ENCODE measurements at places on chromosomes 3 and 15.

DNA sequence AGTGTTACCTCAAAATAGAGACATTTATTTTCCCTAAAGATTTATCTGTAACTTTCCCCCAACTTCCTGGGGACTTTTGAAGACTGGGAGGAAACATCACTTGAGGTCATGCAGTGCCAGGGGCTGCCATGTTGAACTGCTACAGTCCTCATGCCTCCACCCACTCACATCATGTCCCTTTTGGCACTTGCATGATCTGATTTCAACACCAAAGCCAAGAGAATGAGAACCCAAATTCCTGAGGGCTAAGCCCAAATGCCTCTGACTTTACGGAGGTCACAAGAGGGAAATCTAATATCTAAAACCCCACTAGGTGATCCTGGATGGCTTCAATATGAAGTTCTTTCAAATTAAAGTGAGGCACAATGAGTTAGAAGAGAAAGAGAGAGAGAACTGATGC lies 213.1 kb downstream of the NTRK3 start:
- DNase-seq, result no peak

DNA sequence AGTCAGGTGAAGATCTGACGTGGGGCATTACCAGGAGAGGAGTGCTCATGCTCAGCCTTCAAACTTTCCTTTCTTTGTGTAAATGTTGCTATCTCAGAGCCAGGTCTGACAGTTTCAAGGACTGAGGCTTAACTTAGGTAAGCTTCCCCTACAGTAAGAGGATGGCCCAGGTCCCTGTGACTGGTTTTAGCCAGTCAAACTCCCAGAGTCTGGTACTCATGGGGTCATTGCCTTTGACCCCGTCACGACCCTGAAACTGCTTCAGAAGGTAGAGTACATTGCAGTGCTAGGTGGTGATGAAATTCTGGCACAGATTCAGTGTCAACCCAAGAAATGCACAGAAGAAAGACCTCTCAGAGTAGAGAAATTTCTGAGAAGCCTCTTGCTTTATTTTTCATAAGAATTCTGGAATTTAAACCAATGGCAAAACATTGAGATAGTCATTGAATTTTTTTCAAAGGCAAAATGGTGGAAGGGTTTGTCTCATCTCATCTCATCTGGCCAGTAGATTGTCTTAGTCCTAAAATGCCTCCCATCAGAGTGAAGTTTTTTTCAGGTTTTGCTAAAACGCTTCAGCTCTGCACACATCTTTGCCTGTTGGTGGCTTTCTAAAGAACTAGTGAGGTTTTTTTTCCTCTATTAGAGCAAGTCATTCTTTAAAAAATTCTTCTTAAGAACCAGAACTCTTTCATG lies 23.1 kb downstream of the ZBTB38 start:
- DNase-seq, result no peak

DNA sequence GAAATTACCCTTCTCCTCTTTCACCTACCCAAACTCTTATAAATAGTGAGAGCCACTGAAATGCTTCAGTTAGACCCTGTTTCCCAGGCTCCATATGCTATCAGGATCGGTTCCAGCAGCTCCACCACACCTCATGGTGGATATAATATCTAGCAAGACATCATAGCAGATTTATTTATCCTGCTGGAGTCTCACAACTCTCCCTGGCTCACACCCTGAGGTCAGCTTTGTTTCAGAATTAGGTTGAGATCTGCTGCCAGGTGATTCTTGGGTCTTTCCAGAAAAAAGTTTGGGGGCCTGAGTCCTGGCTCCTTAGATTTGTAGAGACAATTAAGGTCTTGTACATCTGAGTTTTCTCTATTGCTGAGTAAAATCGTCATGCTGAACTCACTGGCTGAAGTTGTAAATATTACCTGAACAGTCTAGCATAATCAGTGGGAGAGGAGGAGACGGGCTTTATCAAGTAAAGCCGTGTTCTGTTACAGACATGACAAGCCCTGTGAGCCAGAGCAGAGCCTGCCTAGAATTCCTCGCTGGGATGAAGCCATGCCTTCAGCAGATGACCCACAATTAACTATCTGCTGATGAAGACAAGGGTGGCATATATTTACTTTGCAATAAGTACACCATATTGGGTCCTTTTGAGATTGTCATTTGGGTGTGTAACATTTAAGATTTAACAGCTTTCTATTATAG lies 131.6 kb downstream of the STAC start:
- no peak for DNase-seq

DNA sequence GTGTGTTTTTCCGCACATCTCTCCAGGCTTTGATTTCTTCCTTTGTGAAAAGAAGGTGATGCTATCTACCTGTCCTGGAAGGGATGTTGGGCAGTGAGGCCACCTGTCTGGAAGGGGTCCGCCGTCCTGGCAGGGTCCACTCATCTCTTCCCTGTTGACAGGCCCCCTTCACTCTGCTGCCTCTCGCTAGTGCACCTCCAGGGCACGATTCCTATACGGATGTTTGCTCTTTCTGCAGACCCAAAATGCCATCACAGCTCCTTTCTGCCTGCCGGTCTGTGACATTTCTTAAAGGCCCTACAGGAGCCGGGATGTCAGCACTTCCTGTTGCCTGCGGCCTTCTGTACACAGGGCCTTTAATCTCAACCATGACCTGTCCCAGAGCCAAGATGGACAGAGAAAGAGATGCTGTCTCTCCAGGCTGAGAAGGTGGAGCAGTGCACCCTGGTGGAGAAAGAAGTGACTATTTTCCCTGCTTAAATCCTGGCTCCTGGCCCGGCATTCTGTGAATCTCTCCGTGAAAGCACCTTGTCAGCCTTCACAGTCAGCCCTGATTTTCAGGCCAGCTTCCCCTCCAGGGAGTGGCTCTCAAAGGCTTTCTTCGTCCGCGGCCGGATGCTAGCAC lies 7.4 kb downstream of the FAM3D start:
- no peak for DNase-seq

GRCh38 chr15:85543741-85544155 lies 163.3 kb downstream of the AKAP13 start:
- no peak for DNase-seq

DNA sequence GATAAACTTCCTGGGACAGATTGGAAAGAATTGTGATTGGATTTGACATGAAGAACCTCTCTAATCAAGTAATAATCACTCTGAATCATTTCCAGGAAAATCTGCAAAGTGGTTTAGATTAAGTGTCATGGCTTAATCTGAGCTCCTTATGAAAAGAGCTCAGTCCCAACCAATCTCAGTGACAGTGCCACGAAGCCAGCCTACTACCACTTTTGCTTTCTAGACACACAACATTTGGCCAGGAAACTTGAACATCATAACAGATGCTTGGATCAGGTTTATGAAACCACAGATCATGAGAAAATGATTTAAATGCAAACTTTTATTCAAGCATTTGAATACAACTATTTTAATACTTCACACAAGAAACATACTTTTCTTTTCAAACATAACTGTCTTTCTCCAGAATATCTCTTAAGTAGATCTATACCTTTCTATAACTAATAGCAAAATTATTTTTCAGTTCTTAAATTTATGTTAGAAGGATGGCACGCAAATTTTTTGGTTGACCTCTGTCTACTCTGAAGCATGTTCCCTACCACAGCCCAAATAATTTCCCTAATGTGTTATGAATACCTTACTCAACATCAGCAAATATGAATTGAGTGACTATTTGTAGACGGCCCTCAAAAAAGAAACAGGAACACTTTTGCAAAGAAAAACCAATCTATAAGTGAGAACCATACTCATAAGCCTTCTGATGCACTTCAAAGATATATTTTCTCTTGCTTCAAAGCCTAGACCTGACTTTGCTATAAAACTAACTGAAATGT lies 495.0 kb upstream of the ZNF385D start:
- no peak for DNase-seq

GRCh38 chr3:10187290-10187876 lies 22.7 kb downstream of the IRAK2 start:
- no peak for DNase-seq

DNA sequence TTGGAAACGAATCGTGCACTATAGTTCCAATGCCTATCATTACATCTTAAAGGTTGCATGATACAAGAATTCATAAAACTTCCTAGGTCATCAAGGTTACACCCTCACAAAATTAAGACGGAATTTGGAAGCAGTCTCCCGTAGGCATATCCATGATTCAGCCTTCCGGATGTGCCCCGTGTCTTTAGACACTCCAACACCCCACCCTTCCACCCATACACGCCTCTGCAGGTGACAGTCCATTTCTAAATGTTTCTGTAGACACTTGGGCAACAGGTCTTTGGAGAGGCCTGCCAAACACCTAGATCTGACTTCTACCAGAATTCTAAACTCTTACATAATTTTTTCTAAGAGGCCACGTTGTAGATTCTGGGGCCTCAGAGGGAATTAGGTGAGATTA lies 49.8 kb downstream of the LDHAL6B start:
- DNase-seq, result no peak

DNA sequence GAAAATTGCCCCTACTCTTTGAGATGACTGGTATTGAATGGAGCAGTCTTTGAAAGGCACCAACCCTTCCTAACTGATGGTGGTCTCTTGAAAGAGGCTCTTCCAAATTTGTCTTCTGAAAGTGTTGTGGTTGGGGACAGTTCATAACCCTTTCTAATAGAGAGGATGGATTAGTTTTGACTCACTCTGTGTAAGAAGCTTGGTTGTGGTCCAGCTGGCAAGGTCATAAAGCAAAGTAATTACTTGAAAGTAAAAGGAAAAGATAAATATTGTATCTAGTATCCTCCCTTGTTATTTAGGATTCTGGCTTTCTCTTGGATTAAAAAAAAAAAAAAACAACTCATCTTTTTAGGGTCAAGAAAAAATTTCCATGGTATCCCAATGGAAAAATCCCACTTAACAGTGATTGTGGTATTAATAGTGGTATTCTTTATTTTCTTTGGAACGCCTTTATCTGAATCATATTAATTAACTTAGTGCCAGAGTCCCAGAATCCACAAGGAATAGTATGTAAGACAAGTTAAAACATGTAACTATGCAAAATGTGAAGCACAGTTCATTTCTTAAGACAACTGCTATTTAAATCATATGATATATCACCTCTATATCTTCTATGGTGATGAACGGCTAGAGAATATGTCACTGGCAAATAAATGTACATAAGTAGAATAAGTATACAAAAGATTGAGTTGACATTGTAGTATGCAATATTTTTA lies 469.3 kb upstream of the CDIN1 start:
- DNase-seq, result no peak

DNA sequence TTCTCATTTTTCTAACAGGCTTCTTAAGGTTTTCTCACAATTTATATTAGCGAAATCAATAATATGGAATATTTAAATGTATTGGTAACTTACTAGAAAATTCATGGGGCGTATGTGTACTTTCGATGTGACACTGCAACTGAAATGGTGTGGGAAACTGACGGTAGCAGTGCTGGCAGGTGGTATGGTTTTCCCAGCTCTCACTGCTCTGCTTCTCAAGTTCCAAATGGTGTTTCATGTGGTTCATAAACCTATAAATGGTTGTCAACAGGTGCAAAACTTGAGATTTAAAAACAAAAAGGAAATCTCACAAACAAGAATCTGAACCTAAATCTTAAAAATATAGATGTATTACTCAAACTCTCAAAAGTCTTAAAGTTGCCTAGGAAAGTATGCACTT lies 54.7 kb downstream of the ZNF280D start:
- DNase-seq, result no peak

GRCh38 chr3:38538773-38539353 lies 42.7 kb downstream of the EXOG start:
- DNase-seq, result no peak

DNA sequence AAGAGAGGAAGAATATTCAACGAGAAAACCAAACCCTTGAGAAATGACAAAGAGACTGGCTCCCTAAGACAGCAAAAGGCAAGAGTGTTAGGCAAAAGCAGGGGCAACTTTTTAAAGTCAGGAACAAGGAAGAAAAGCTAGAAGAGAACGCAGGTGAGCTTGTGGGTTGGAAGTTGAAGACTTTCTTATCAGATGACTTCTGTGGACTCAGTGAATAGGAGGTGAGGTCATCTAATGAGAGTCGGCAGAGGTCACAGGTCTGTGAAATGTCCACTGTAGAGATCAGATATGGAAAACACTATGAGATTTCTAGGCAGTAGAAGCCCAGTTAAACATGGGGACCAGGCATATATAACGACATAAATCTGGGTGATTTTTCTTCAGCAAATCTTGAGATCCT lies 27.2 kb upstream of the TNIK start:
- no peak for DNase-seq

DNA sequence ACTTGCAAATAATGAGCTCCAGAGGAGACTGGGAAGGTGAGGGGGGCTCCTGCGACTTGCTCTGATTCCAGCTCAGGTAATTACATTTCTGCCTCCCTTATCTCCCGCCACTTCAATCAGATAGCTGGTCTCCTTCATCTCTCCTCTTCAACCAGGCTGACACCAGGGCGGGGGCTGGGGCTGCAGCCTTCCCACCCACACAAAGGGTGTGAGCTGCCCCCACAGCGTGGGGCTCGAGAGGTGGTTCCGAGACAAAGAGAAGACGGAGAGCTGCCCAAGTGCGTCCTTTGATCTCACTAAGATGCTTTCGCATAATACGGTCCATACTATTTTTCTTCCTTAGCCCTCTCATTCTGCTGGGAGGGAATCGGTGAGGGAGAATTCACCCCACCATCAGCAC lies 139.7 kb downstream of the NSMCE3 start:
- DNase-seq, result no peak

- DNase-seq, result no peak
Measured at GRCh38 chr3:124786511-124787241, 56.4 kb downstream of the UMPS start.

GRCh38 chr15:49900903-49901235 lies 218.2 kb downstream of the ATP8B4 start:
- no peak for DNase-seq

- DNase-seq, result no peak
Measured at GRCh38 chr3:53229606-53230005, 26.2 kb downstream of the TKT start.

DNA sequence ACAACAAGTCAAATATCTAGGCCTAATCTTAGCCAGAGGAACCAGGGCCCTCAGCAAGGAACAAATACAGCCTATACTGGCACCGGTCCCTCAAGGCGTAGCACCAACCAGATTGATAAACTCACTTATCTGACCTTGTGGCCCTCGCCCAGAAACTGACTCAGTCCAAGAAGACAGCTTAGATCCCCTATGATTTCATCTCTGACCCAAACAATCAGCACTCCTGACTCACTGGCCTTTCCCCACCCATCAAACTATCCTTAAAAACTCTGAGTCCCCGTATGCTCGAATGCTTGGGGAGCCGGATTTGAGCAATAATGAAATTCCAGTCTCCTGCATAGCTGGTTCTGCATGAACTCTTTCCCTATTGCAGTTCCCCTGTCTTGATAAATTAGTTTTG lies 1.6 kb upstream of the SORD start:
- no peak for DNase-seq

DNA sequence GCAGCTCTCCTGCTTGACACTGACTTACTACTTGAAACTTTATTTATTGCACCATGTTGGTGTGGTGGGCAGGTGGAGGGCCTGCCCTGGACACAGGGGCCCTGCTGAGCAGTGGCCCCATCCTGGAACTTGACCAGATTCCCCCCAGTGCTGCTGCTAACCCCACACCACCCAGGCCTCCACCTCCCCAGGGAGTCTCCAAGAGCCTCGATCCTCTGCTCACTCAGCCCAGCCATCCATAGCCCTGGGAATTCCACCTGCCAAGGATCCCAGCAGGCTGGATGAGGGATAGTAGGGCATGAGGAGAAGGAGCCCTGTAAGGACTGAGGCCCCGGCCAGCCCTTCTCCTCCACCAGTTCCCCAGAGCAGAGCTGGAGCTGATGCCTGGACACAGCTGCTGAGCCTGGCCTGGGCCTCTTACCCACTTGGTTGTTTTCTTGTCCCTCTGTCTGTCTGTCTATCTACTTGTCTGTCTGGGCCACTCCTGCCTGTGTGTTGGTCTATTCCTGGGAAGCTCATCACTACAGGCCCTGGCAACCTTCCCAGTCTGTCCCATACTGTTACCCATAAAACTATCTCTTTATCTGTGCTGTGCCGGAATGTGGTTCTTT lies 2.8 kb downstream of the CHAC1 start:
- no peak for DNase-seq
